ENCODE measurements at places on chromosomes 4 and X. TPM values are rescaled to one million over a fixed set of nuclear protein-coding genes. Genes with fewer than 3 reads are reported as not detected.

- peaks cover 33% of the 10 kb centered on the region for H3K4me1 ChIP-seq
- no peaks in the 10 kb centered on the region for H3K36me3 ChIP-seq
- no peak for DNase-seq
- H3K4me3 ChIP-seq = no peak overlapping the region
- no peak overlapping the region for H3K27ac ChIP-seq
Measured at GRCh38 chrX:23981711-23982110, 45.3 kb downstream of the KLHL15 start.

DNA sequence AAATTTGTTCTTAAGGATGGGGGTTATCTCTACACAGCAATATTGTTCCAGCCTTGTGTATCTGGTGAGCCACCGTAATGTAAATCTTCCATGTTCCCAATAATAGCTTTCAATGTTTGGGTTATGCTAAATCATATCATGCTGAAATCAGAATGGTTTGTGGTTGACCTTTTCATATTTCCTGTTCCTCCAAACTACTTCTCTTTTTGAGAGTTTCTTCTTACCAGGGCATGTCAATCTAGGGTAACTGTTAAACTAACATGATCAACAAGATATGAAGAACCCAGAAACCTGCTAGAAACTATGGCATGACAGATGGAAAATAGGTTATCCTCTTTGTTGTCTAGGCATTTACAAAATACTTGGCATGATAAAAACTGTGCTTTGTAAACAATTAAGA is 22.0 kb downstream of the TNMD start:
- no peak overlapping the region for H3K27ac ChIP-seq
- no peaks in the 10 kb centered on the region for H3K27me3 ChIP-seq
- DNase-seq = no peak
- H3K4me1 ChIP-seq = no peaks in the 10 kb centered on the region
- no peak overlapping the region for H3K4me3 ChIP-seq

- H3K27ac ChIP-seq = peak overlapping the region; percentile 50
- peak; percentile 63 for DNase-seq
- peaks cover 29% of the 10 kb centered on the region for H3K4me1 ChIP-seq
Measured at GRCh38 chr4:2934077-2934812, 29.0 kb downstream of the NOP14 start.

- no peak overlapping the region for H3K4me3 ChIP-seq
- no peaks in the 10 kb centered on the region for H3K27me3 ChIP-seq
- no peaks in the 10 kb centered on the region for H3K4me1 ChIP-seq
Measured at GRCh38 chr4:103032574-103032973, 13.1 kb upstream of the SLC9B1 start.

DNA sequence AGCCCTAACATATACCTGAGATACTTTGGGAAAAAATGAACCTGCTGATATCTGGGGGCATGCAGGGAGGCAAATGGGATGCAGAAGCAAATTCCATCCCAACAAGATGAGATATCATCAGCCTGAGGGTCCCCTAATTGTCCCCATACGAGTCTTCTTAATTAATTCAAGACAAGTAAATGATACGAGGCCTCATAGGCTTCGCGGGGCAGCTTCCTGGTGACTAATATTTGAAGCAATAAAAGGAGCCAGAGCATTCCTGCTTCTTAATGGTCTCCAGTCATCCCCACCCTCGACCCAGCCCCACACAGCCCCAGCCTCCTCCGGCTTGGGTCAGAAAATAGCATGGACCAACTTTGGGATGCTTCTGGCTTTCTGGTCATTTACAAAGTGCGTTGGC is 99.6 kb upstream of the MSX1 start:
- H3K27me3 ChIP-seq = no peaks in the 10 kb centered on the region
- H3K4me3 ChIP-seq = no peak overlapping the region
- no peak for DNase-seq
- no peaks in the 10 kb centered on the region for H3K36me3 ChIP-seq
- no peak overlapping the region for H3K27ac ChIP-seq

GRCh38 chrX:20374450-20374849 is 107.7 kb upstream of the RPS6KA3 start:
- no peaks in the 10 kb centered on the region for H3K4me1 ChIP-seq
- no peak for DNase-seq
- H3K4me3 ChIP-seq = no peak overlapping the region
- no peaks in the 10 kb centered on the region for H3K36me3 ChIP-seq
- no peaks in the 10 kb centered on the region for H3K27me3 ChIP-seq

DNA sequence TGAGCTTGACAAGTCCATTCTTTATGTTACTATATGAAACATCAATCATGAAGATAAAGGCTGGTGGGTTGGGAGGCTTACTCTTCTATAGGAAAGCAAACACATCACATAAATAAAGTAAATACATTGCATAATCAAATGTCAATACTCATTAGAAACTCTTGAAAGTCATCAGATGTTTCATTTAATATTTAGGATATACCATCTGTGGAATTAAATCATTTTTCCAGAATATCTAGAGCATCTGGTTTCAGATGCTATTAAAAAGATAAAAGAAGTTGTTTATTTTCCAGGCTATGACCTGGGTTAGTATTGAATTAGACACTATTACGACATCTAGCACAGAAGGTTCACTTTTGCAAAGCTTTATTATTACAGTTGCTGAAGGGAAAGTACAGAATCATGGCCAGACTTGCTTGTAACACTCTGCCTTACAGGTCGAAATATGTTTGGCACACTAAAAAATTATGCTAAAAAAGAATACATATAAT is 72.6 kb downstream of the METTL14 start:
- H3K4me1 ChIP-seq = peaks cover 52% of the 10 kb centered on the region
- H3K27me3 ChIP-seq = no peaks in the 10 kb centered on the region
- H3K4me3 ChIP-seq = no peak overlapping the region
- H3K27ac ChIP-seq = peak overlapping the region; percentile 59
- DNase-seq = peak; percentile 17

DNA sequence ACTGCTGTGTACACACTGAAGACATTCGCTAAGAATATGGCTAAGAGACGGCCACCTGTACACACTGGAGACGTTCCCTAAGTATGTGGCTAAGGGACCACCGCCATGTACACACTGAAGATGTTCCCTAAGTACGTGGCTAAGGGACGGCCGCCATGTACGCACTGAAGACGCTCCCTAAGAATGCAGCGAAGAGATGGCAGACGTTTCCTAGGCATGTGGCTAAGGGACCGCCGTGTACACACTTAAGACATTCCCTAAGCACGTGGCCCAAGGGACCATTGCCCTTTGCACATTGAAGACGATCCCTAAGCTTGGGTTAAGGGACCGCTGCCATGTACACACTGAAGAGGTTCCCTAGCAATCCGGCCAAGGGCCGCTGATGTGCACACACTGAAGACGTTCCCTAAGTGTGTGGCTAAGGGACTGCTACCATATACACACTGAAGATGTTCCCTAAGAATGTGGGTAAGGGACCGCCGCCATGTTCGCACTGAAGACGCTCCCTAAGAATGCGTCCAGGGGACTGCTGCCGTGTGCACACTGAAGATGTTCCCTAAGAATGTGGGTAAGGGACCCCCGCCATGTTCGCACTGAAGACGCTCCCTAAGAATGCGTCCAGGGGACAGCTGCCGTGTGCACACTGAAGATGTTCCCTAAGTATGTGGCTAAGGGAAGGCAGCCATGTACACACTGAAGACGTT is 36.7 kb downstream of the DHRSX start:
- no peak for DNase-seq
- H3K27me3 ChIP-seq = no peaks in the 10 kb centered on the region
- H3K4me3 ChIP-seq = no peak overlapping the region
- H3K27ac ChIP-seq = no peak overlapping the region
- H3K36me3 ChIP-seq = no peaks in the 10 kb centered on the region

DNA sequence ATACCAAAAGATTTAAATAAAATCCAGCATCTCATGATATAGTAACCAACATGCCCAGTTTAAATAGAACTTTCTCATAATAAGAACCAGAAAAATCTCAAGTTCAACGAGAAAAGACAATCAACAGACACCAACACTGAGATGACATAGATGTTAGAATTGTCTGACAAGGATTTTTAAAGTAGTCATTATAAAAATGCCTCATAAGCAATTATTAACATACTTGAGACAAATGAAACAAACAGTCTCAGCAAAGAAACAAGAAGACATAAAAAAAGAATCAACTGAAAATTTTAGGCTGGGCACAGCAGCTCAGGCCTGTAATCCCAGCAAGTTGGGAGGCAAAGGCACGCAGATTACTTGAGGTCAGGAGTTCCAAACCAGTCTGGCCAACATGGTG is 118.1 kb downstream of the FGF16 start:
- no peak for DNase-seq
- no peak overlapping the region for H3K4me3 ChIP-seq
- H3K27ac ChIP-seq = no peak overlapping the region

DNA sequence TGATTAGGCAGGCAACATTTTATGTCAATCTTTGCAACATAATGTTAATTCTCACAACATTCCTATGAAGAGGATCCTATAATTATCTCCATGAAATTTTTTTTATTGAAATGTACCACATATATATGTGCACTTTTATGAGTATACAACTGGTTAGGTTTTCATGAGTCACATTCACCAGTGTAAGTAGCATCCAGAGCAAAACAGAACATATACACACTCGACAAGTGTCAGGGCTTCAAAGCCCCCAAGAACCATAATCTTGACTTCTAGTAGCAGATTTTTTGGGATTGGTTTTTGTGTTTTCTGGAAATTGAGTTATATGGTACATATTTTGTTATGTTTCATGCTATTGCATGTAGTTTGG is 62.4 kb downstream of the ARHGAP10 start:
- no peak overlapping the region for H3K4me3 ChIP-seq
- H3K27me3 ChIP-seq = no peaks in the 10 kb centered on the region
- peaks cover 14% of the 10 kb centered on the region for H3K4me1 ChIP-seq
- no peak for DNase-seq
- no peaks in the 10 kb centered on the region for H3K36me3 ChIP-seq

DNA sequence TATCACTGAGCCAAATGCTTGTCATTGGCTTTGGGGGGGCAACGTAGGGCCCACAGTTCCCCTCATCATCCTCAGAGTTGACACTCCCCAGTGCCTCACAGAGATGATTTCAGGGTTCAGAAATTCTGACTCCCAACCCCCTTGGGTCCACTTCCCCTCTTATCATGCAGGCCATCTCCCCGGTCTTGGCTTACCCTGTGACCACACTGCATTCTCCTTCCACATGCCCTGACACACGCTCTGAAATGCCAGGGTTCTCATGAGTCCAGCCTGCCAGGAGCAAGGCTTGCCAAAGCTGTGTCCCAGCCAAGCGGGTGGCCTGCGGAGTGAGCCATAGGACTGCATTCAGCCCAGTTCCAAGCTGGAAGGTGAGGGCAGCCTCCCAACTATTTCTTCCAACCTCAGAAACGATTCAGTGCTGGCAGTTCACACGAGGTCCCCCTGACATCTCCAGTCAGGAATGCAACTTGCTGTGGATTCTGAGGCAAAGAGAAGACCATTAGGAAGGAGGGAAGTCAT is 101.2 kb downstream of the SMIM20 start:
- no peaks in the 10 kb centered on the region for H3K36me3 ChIP-seq
- no peaks in the 10 kb centered on the region for H3K27me3 ChIP-seq
- no peak overlapping the region for H3K27ac ChIP-seq

GRCh38 chrX:105550043-105550663 is 272.2 kb upstream of the NRK start:
- no peaks in the 10 kb centered on the region for H3K4me1 ChIP-seq
- no peak overlapping the region for H3K27ac ChIP-seq
- H3K4me3 ChIP-seq = no peak overlapping the region

DNA sequence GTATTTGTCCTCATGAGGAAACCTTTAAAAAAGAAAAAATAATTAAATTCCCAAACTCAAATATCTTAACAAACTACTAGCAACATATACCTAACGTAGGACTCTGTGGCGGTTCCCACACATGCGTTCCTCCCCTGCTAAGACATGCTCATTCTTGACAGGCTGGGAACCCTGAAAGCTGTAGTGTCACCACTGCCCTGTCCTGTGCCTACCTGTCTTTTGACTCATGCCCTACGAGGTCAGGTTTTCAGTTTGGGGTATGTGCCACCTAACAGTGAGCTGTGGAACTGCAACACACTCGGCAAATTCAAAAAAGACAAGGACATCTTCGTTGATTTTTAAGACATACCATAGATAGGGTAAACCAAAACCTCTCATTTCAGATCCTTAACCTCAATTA is 17.8 kb downstream of the IDS start:
- no peak for DNase-seq
- no peaks in the 10 kb centered on the region for H3K4me1 ChIP-seq
- no peak overlapping the region for H3K27ac ChIP-seq
- no peaks in the 10 kb centered on the region for H3K27me3 ChIP-seq
- no peaks in the 10 kb centered on the region for H3K36me3 ChIP-seq
- no peak overlapping the region for H3K4me3 ChIP-seq

DNA sequence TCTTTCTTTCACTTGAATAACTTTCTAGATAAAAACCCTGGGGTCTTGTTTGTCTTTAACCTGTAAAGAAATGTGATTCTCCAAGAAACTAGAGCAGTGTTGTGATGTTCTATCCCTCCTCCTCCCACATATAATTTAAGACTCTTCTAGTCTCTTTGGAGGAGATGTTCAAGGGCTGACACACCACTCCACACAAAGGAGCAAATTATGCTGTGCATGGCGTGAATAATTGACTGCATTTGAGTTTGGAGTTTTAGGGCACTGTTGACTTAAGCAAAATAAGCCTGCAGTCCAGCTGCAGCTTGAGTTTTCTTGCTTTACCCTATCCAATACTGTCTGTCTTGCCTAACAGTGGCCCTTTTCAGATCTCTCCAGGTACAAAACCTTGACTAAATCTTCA is 119.7 kb downstream of the CHRDL1 start:
- H3K36me3 ChIP-seq = no peaks in the 10 kb centered on the region
- DNase-seq = no peak
- H3K4me1 ChIP-seq = no peaks in the 10 kb centered on the region
- no peaks in the 10 kb centered on the region for H3K27me3 ChIP-seq
- no peak overlapping the region for H3K4me3 ChIP-seq

GRCh38 chr4:162582180-162582579 is 418.4 kb upstream of the FSTL5 start:
- H3K36me3 ChIP-seq = no peaks in the 10 kb centered on the region
- H3K27me3 ChIP-seq = no peaks in the 10 kb centered on the region
- H3K4me3 ChIP-seq = no peak overlapping the region
- no peak for DNase-seq
- H3K4me1 ChIP-seq = no peaks in the 10 kb centered on the region

CHRNA9 gene
- 1.6 TPM for polyA plus RNA-seq

KCTD8 gene
- polyA plus RNA-seq = 0.35 TPM

TMLHE gene
- polyA plus RNA-seq = 12.3 TPM

CXCL6 gene
- 4.4 TPM for polyA plus RNA-seq

LAGE3 gene
- 49.4 TPM for polyA plus RNA-seq

SLC25A31 gene
- polyA plus RNA-seq = not detected

NEUROG2 gene
- not detected for polyA plus RNA-seq

MORC4 gene
- polyA plus RNA-seq = 25.7 TPM

Measured in hepatocyte (in vitro differentiated cells).